ENCODE measurements at places on chromosomes 7 and 10. TPM values are rescaled to one million over a fixed set of nuclear protein-coding genes. Genes with fewer than 3 reads are reported as not detected.

DNA sequence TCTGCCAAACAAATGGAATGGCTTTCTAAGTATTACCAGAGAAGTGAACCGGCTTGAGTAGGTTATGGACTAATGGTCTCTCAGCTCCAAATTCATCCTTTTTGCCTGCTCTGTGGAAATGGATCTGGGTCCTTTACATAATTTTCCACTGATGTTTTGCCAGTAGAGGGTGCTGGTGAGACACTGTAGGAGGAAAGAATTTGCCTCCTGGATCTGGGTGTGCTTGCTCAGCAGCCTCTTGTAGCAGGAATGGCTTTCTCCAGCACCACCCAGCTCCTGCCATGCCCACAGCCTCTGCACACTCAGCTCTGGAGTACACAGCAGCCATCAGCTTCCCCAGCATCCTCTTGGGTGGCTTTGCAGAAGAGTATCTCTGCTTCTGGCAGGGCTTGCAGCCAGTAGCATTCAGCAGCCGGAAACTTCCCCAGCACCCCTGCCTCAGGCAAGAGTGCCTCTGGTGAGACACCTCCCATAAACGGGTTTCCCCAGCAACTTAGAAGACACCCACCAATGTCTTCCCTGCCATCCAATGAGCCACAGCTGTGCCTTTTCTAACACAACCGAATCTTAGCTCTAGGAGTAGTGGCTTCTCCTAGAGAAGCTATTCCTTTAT lies 235.0 kb upstream of the PLPP4 start:
- no peak for DNase-seq

GRCh38 chr7:135798095-135798494 lies 49.5 kb upstream of the FAM180A start:
- DNase-seq: no peak

Gene ZNF518A
- total RNA-seq: 13.9 TPM

- no peak for DNase-seq
These were observed at the start of gene AKR1C3 for GRCh38 chr10:5094265-5095205. AKR1C3 (plus strand) TSS chr10:5094414; CDS start chr10:5094445, 31 bp downstream.

Gene GPC2
- total RNA-seq: 1.8 TPM

Gene SLC25A28
- total RNA-seq: 53.3 TPM

DNA sequence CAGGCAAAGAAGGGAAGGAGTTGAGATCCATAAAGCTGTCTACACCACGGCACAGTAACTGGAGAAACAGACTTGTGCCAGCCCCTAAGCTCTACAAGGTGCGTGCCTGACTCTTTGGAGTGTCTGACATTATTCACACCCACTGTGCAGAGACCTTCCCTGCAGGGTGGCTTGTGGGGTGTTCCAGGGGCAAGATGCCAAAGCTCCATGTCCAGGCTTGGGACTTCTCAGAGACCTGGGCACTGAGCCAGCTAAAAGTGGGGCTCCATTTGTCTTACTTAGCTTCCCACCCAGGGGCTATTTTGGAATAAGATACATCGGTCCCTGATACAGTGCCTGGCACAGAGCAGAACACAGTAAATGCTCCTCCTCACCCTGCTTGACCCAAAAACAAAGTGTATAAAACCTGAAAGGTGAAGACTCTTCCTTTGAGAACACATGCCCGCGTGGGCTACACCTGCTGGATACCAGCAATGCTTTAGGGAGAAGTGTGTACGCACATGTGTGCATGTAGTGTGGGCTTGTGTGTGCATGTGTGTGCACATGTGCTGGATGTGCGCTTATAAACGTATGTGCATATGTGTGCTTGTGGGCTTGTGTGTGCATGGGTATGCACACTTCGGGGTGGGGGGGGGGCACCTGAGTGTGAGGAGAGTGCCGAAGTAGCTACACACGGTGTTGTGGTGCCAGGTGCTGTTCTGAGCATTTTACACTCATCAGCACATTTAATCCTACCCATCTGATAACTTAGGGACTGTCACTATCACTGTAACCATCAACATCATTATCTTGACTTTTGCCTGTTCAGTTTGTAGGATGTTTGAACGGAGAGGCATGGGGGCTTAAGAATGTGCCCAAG lies 143.0 kb downstream of the ARHGAP22 start:
- no peak for DNase-seq
